ENCODE measurements at places on chromosomes 7 and 10.

DNA sequence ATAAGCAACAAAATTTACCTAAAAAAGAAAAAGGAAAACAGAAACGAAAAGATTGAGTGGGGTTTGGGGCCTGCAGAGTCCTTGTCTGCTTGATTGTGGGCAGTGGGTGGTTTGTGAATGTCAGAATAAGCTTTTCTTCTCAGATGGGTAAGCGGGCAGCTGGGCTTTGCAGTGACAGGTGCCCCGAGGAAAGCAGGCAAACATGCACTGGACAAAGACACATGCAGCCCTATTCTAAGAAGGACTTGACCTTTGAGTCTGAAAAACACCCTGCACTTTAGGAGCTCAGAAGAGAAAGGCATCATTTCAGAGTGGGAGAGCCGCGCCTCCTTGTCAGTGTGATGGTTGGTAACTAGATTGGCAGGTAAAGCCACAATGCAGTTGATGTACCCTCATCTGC is 562.7 kb downstream of the PTPRN2 start:
- no peak for DNase-seq

- no peak for DNase-seq
Observed at GRCh38 chr10:130882906-130883305, 428.6 kb downstream of the TCERG1L start.

DNA sequence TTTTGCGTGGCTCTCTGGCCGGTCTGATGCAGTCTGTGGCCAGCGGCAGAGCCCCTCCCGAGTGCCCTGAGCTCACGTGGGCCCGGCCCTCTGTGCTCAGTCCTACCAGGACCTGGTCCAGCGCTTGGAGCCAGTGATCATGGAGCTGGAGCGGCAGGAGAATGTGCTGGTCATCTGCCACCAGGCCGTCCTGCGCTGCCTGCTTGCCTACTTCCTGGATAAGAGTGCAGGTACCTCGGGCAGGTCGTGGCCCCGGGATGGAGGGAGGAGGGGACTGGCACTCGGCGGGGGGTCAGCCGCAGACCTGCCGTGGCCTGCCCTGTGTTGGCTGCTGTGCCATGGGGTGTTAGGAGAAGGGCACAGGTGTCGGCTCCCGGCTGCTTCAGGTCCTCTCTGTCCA is 20.0 kb downstream of the PFKFB3 start:
- DNase-seq: no peak

DNA sequence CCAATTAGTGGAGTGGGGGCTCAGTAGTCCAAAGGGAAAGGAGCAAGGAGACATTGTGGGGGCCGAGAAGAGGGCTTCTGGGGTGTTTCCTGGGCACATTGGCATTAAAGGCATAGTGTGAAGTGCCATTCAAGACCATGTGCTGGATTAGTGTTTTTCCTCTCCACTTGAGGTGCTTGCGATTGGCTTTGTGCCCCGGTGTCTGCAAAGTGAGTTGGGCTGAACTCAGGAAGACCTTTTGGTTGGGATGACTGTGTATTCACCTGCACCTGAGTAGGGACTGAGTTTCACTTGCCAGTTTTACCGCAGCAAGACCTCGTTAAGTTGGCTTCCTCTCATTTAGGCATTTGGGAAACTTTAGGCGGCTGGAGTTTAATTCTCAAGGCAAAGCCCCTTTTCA is 73.0 kb downstream of the TCF7L2 start:
- DNase-seq: no peak

DNA sequence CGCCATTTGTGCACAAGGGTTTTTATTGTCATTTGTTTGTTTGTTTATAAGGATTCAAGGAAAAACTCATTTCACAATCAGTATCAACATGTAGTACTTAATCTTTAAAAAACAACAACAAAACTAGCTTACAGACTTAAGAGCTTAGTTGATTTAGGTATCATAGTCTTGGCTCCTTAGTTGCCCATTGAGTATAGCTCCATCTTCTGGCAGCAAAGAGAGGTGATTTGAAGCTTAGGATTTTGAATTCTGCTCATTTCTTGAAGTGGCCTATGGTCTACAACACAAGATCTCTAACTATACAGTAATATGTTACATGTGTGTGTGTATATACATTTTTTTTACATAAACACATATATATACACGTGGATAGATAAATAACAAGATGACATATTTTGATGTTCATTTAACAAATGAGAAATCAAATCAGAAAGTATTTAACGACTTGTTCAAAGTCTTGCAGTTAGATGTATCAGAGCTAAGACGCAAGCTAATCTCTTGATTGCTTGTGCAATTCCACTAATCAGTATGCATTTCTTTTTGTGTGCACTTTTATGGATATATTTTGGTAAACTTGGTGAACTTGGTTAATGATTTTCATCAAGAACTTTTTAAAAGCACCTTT is 307.3 kb downstream of the CAMK1D start:
- no peak for DNase-seq

GRCh38 chr10:119431034-119431772 is 111.3 kb downstream of the RGS10 start:
- DNase-seq: no peak

- DNase-seq: no peak
Observed at GRCh38 chr7:26992670-26993069, 103.1 kb downstream of the HOXA1 start.

DNA sequence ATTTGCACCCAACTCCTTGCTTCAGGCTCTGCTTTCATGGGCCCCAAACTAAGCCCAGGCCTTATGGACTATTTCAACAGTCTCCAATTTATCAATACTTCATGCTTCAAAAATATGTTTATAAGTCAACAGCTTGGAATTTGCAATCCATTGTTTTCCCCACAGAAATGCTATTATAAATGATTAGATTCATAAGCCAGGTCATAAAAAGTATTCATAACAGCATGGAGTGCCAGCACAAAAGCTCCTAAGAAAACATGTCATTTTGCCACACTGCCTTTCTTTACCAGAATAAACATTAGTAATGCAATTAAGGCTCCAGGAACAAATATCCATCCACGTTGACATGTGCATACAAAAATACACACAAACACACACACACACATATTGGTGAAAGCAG is 30.1 kb downstream of the OSBPL3 start:
- no peak for DNase-seq

DNA sequence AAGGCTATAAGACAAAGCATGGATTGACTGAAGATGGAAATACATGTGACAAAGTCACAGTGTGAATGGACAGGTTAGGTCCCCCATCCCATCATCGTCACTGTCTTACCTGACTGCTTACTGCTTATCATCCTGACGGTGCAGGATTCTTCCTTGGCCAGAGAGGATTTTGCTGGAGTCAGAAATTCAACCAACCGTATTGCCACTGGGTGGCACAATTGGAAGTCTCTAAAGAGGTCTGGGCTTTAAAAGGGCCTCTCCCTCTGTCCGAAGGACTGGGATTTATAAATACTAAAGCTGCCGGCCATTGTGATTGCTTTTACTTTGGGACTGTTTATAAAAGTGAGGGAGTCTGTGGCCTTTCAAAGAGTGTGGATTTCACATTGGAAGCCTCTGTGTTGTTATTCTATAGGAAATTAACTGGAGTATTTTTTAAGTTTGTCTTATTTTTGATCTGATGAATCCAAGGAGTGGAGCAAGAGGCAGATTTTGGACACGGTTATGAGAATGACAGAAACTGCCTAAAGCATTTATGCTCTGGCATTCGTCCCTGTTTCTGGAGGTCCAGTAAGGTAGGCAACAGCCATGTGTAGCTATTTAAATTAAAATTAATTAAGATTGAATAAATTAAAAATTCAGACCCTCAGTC is 113.3 kb upstream of the CREB5 start:
- no peak for DNase-seq

GRCh38 chr10:93991114-93991513 is 2.6 kb upstream of the PLCE1 start:
- no peak for DNase-seq

GRCh38 chr7:16755397-16755796 is 1.8 kb downstream of the TSPAN13 start:
- no peak for DNase-seq

DNA sequence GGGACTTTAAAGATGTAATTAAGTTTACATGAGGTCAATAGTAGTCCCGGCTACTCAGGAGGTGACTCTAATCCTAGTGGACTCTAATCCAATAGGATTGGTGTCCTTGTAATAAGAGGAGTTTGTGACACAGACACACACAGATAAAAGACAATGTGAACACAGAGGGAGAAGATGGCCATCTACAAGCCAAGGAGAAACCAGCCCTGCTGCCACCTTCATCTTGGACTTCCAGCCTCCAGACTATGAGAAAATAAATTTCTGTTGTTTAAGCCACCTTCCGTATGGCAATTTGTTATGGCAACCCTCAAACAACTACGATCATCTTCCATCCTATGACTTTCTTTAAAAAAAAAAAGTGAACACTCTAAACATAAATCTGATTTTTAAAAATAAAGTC is 116.3 kb downstream of the ALOX5 start:
- no peak for DNase-seq

- DNase-seq: no peak
Observed at GRCh38 chr7:133026210-133026859, 55.6 kb downstream of the CHCHD3 start.
